Skin of body (tissue), 3 donors: ENCODE measurements at places on chromosomes 12 and 14.

GRCh38 chr12:102548543-102548942 lies 68.2 kb upstream of the IGF1 start:
- no peak for DNase-seq

- no peak for DNase-seq
Measured at GRCh38 chr14:54803396-54803795, 99.2 kb downstream of the GCH1 start.

DNA sequence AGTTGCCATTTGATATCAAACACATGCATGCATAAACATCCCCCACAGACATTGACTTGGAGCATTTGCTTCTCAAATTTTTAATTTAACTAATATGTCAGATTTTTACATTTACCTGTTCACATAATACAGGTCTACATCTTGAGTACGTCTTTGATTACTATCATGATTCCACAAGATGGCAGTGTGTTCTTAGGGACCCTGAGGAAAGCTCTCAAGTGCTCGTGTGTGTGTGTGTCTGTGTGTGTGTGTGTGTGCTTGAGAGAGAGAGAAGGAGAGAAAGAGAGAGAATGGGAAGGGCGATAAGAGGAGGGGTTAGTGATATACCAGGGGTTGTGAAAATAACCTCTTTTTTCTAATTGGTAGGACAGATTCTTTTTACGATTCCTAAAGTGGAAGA lies 167.1 kb upstream of the OR4E1 start:
- DNase-seq: no peak

GRCh38 chr12:46403719-46404070 lies 31.1 kb upstream of the SLC38A2 start:
- DNase-seq: no peak

DNA sequence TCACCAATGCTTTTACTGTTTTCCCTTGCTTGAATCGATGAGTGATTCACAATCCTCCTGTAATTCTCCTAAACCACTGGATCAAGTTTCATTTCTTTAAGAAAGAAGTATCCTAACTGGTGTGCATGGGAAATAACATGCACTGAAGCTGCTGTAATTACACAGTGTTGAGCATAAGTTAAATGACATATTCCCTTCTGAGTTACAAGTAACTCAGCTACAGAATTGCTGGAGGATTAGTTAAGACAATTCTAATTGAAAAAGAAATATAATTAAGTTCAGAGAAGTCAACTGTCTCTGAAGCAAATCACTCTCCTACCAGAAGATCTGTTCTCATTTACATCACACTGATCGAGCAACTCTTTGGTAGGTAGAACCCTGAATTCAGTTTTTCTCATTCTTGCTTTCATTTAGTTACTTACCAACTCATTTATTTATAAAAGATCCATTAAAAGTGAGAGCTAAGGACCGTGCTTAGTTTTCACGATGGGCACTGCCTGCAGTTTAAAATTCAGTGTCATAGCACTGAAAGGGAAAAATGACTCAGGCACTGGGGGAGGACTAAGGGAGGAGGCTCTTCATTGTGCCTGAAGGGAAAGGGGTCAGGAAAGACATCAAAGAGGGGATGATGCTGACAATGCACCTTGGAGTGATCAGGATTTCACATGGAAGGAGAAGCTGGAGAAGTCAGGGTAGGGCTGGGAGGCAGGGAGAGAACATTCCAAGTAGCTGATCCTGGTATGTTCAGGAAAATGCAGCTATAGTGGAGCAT lies 327.2 kb downstream of the EMP1 start:
- no peak for DNase-seq
